ENCODE measurements at places on chromosomes 5 and 9. TPM values are rescaled to one million over a fixed set of nuclear protein-coding genes. Genes with fewer than 3 reads are reported as not detected.

GRCh38 chr9:35538361-35539234 lies 48.7 kb downstream of the RUSC2 start:
- no peak for DNase-seq

GRCh38 chr5:72324189-72324825 lies 4.1 kb downstream of the PTCD2 start:
- DNase-seq: no peak

DNA sequence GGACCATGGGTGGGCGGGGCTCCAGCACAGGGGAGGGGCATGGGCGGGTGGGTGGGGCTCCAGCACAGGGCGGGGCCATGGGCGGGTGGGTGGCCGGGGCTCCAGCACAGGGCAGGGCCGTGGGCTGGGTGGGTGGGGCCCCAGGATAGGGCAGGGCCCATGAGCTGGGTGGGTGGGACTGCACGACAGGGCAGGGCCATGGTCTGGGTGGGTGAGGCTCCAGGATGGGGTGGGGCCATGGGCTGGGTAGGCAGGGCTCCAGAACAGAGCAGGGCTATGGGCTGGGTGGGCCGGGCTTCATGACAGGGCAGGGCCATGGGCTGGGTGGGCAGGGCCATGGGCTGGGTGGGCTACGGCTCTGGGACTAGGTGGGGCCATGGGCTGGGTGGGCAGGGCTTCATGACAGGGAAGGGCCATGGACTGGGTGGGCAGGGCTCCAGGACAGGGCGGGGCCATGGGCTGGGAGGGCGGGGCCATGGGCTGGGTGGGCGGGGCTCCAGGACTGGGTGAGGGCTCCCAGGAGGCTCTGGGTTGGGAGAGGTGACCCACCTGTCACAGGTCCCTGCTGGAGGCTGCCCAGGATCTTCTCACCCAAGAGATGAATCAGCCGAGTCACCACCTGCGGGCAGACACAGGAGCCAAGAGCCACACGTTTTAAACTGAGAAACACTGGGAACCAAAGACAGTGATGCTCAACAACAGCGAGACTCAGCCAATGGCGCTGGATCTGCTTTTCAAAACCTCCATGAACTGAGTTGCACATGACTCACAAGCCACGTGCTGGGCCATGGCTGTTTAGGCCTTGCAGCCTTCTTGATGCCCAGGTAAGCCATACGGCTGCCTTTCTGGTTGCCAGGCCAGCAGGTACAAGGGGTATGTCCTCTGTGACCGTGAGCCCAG lies 33.6 kb upstream of the NSMF start:
- DNase-seq: no peak

GRCh38 chr5:142780871-142781270 lies 10.7 kb downstream of the ARHGAP26 start:
- DNase-seq: no peak

DNA sequence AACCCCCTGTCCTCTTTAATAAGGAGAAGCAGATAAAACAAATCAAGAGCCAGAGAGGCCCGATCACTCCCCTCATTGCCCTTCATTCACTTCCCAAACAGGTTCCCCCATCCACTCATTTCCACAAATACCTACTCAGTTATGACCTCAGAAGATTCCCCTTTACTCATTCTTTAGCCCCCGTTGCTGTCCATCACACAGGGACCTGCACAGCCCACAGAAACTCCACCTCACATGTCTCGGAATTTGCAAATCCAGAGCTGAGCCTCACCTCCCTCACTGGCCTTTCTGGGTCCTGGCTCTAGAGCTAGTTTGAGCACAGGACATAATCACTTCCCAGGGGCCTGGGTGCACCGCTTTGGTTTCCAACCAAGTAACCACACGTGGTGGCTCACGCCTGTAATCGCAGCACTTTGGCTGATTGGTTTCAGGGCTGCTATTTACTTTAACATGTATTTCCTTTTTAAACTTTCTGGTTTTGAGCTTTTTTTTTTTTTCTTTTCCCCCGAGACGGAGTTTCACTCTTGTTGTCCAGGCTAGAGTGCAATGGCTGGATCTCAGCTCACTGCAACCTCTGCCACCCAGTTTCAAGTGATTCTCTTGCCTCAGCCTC lies 17.8 kb downstream of the ATP6V0E1 start:
- DNase-seq: peak; percentile 46

DNA sequence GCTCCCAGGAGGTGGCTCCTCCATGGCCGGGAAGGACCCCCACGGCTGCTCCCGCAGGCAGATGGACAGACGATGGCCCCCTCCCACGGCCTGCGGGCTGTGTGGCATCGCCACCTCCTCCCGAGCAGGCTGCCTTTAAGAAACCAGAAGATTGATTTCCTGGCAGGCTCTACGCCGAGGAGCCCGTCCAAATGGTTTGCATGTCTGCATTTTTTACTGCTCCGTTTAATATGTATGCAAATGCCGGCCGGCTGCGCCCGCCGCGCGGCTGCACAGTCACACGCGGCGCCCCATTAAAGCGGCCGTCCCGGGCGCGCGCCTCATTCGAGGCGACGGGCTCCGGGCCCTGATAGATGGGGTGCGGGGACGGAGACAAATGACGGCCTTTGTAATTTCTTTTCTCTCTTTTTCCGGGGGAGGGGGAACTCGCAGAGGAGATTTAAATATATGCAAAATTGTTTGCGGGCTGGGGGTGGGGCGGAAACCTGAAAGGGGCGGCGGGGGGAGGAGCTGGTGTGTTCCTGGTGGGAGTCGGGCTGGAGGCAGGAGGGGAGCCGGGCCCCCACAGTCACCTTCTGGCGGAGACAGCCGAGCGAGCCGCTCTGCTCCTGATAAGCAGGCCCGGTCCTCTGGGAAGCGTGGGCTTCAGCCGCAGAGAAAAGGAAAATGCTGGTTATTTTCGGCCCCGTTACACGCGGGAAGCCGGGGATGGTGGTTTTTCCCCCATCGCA lies 158.7 kb upstream of the IER5L start:
- peak; percentile 41 for DNase-seq

DNA sequence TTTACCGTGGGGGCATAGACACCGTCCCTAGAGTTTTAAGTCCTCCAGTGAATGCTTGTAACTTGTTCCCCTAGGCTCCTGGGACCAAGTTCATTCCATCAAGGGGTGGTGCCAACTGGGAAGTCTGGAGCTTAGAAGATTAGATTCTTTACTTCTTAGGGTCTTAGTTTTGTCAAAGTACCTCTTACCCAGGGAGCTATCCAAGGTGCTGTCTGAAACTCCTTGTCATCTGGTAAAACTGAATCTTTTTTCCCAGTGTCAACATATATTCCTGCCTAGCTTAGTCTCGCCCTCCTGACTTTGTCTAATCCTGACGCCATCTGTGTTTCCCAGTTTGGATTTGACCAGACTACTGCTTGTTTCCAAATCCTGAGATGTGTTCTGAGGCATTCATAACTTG lies 41.6 kb downstream of the MAMDC2 start:
- DNase-seq: no peak

SAXO1 gene
- total RNA-seq: 0.10 TPM

CDX1 gene
- total RNA-seq: not detected

INSL4 gene
- not detected for total RNA-seq

DNA sequence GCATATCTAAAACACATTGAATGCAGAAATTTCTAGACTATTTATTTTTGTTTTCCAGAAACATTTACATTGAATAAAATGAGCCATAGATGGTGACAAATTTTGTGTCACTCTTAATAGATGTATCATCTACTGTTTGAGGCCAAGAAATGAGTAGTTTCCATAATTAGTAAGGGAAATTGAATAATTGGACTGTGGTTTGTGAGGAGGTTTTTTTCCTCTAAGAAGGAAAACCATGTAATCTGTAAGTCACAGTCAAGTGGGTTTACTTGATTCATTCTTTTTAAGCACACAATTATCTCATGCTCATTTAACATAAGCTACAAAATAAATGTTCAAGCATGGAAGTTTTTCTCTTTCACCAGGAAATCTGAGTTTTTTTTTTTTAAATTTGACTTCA lies 876.4 kb downstream of the NR2F1-AS1 start:
- no peak for DNase-seq

DNA sequence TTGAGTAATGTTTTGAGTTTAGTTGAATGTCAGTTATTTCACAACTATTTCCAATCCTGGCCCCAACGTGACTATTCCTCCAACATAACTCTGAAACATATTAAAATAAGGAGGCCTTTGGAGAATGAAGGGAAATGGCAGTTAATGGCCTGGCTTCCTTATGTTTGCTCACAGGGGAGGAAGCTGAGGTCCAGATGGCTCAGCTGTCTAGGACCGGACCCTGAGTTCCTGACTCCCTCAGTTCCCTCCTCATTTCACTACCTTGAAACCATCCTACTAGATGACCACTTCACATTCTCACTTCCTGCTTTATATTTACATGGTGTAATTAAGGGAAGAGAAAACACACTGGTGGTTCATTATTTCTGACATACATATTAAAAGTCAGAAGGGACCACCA lies 6.6 kb downstream of the OTULINL start:
- no peak for DNase-seq

- DNase-seq: no peak
Measured at GRCh38 chr9:34145165-34145564, 18.7 kb upstream of the DCAF12 start.

GRCh38 chr9:121633119-121633714 lies 18.2 kb upstream of the DAB2IP start:
- DNase-seq: no peak

GRCh38 chr5:76757049-76757448 lies 41.1 kb downstream of the F2R start:
- DNase-seq: no peak

DNA sequence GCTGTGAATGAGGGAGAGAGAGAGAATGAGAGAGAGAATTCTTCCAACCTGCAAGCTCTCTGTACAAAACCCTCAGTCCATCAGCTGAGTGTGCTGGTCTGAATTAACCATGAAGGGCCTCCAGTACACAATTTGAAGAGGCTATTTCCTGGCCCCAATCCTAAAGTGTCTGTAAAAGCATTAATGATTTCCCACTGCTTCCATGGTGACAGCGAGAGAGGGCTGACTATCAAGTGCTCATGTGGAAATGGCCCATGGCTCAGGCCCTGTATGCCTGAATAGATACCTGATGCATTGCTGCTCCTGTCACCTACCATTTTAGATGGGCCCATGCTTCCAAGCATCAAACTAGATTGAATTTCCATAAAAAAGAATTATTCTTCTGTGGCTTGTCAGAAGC lies 592.4 kb downstream of the KIF4B start:
- DNase-seq: no peak

DNA sequence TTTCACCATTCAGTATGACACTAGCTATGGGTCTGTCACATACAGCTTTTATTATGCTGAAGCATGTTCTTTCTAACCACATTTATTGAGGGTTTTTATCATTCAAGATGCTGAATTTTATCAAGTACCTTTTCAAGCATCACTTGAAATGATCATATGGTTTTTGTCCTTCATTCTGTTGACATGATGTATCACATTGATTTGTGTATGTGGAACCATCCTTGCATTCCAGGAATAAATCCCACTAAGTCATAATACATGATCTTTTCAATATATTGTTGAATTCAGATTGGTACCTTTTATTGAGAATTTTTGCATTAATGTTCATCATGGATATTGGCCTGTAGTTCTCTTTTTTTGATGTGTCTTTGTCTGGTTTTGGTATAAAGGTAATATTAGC lies 317.4 kb downstream of the NNT start:
- DNase-seq: no peak

CDH6 gene
- total RNA-seq: not detected

- DNase-seq: no peak
Measured at GRCh38 chr9:123453831-123454321, 97.9 kb downstream of the CRB2 start.

GRCh38 chr5:175854231-175855040 lies 16.9 kb upstream of the CPLX2 start:
- DNase-seq: no peak

DDX4 gene
- 0.61 TPM for total RNA-seq

DNA sequence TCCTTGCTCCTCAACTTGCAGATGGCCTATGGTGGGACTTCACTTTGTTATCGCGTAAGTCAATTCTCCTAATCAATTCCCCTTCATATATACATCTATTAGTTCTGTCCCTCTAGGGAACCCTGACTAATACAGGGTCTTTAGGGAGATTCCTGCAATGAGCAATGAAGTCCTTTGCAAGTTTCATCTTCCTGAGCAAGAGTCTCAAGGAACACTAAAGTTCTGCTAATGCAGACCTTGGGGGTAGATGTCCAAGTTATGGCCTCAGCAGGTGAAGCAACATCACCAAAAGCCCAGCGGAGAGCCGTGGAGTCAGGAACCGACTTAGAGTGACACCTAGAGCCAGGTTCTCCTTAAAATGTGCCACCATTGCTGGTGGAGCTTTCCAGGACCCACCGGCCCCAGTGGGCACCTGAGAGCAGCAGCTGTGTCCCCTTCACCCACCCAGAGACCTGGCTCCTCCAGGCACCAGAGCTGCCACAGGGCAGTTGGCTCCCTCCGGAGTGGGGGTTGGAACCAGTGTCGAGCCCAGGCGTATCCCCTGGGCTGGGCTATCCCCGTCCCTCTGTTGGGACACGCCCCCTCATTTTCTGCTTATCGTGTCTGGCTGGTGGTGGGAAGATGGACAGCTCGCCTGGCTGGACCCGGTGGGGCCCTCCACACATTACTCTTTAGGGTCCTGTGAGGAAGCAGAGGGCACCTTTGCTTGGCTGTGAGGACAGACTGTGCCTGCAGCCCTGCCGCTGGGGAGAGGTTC lies 10.9 kb upstream of the FCN1 start:
- DNase-seq: no peak

DNA sequence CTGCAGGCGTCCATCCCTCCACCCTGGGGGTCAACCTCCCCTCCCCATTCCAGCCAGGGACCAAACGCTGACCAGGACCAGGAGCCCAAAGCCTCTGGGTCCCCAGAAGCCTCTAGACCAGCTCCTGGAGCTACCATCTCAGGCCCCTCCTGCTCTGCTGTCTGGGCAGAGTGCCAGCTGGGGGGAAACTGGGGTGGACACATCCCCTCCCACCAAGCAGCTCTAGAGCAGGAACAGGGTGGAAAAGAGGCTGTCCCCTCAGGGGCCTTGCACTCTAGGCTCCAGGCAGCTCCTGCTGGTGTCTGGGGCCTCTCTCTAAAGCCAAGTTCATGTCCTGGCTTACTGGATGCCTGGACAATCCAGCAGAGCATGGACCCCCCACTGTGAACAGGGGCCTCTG lies 4.4 kb downstream of the SSNA1 start:
- DNase-seq: no peak

LCP2 gene
- 386 TPM for total RNA-seq

DNA sequence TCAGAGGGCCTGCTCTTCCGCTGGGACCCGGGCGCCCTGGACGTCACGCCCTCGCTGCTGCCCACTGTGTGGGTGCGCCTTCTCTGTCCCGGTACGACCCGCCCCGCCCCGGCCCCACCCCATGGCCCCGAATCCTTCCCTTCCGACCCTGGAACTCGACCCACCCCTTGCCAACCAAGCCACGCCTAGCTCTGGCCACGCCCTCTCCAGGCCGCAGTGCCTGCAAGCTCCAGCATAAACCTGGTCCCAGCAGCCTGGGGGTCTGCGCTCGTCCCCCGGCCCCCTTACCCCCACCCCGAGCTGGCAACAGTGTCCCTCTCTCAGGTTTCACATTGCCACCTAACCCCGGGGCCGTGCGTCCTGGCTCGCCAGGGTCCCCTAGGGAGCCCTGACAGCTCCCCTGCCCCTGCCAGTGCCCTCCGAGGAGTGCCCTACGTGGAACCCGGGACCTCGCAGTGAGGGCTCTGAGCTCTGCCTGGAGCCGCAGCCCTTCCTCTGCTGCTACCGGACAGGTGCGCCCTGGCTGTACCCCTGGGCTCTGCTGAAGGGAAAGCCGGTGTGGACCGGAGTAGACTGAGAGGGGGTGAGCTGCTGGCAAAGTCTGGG lies 3.4 kb downstream of the ADGRD2 start:
- no peak for DNase-seq
